ENCODE measurements at places on chromosomes 4 and X.

- DNase-seq: no peak
Measured at GRCh38 chr4:150476776-150477175, 105.2 kb upstream of the MAB21L2 start.

- DNase-seq: no peak
Measured at GRCh38 chr4:128924951-128925350, 115.5 kb downstream of the JADE1 start.

GRCh38 chr4:108398316-108398715, 222.1 kb upstream of the RPL34 start:
- DNase-seq: no peak

- DNase-seq: no peak
Measured at GRCh38 chr4:149885896-149886295, 70.3 kb upstream of the IQCM start.

GRCh38 chr4:23667659-23668058, 222.2 kb downstream of the PPARGC1A start:
- no peak for DNase-seq

- no peak for DNase-seq
Measured at GRCh38 chr4:172543249-172543648, 625.4 kb upstream of the GALNT7 start.

Data from NCI-H748 treated with DMSO at 0.1 percent for 48 hours (cell line).